ENCODE measurements at places on chromosomes 3 and 15. TPM values are rescaled to one million over a fixed set of nuclear protein-coding genes. Genes with fewer than 3 reads are reported as not detected.

DNA sequence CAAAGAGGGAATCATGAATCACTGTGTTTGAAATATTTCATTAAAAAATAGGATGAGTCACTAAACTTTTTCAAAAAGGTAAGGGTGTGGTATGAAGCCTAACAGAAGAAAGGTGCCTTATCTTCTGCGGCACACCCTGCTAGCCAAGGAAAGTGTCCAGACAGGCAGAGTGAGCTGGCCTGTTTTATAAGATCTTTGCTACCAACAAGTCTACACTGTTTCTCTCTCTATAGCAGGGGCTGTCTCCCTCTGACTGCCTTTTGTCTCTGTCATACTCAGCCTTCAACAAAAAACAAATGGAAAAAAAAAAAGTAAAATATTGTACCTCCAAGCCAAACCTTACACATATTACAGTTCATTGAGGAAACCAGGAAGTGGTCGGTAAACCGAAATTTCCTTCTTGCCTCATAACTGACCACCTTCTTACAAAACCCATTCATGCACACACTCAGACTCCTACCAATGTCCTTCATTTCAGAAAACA is 9.1 kb downstream of the ZDHHC3 start:
- no peak for DNase-seq

- DNase-seq: no peak
Observed at GRCh38 chr3:99877031-99877579, 59.4 kb downstream of the CMSS1 start.

GRCh38 chr3:35641920-35642527 is 2.7 kb downstream of the ARPP21 start:
- no peak for DNase-seq

DNA sequence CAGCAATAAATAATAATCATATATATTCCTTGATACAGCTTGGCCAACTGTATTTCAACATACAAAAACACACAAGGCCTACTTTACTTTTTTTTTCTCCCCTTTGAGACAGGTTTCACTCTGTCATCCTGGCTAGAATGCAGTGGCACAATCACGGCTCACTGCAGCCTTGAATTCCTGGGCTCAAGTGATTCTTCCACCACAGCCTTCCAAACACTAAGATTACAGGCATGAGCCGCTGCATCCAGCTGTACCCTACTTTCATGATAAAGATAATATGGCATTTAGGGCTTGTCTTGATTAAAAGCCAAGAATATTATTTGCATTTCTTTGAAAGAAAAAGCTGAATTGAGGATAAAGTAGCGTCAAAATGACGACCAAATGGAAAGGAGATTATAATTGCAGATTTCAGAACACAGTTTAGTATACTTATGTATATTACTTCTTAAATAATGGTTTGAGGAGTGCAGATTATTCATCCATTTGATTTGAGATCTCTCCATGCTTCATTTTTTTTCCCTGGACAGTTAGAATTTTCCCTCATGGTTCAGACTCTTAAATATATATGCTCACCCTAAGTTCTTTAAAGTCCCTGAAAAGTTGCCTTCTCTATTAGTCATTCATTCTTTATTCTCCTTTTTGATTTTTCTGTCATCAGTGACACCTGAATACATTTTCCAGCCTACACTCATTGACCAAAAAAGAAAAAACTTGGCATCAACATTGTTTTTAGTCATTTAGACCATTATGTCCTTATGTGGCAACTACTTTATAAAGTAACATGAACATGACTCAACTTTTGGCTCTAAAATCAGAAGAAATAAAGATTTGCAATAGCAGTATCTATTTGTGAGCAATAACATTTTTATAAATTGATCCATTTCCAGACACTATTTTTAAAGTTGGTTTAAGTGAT is 48.5 kb upstream of the MLF1 start:
- DNase-seq: no peak

- no peak for DNase-seq
Observed at GRCh38 chr15:61038910-61039309, 190.2 kb downstream of the RORA start.

FOXB1 gene
- not detected for total RNA-seq

DNA sequence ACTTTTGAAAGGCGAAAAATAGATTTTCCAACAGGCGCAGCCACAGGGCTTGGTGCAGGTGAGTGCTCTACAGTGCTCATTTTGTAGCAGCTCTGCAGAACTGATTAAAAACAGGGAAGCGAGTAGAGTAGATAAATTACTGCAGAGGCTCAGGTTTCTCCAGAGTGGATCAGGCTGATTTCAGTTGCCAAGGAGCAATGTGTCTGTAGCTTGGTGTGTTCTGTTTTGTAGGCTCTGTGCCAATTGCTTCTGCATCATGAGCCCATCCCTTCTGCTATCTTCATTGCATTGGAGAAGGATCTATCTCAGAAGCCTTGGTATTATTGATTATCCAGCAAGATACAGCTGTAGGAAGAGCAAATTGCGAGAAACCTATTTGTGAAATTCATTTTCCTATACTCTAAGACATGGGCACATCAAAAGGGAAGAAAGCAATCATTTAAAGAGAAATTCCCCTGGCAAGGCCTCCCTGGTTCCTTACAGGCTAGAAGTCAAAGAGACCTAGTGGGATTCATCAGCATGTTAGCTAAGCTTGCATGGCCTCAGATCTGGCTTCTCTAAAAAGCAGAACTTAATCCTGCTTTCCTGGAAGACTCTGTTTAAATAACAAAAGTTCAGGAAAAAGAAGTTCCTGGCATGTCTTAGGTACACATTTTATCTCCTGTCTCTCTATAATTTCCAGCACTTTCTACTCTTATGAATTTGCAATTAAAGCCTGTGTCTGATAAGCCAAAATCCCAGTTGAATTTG is 432.4 kb upstream of the ATP10A start:
- DNase-seq: no peak

DNA sequence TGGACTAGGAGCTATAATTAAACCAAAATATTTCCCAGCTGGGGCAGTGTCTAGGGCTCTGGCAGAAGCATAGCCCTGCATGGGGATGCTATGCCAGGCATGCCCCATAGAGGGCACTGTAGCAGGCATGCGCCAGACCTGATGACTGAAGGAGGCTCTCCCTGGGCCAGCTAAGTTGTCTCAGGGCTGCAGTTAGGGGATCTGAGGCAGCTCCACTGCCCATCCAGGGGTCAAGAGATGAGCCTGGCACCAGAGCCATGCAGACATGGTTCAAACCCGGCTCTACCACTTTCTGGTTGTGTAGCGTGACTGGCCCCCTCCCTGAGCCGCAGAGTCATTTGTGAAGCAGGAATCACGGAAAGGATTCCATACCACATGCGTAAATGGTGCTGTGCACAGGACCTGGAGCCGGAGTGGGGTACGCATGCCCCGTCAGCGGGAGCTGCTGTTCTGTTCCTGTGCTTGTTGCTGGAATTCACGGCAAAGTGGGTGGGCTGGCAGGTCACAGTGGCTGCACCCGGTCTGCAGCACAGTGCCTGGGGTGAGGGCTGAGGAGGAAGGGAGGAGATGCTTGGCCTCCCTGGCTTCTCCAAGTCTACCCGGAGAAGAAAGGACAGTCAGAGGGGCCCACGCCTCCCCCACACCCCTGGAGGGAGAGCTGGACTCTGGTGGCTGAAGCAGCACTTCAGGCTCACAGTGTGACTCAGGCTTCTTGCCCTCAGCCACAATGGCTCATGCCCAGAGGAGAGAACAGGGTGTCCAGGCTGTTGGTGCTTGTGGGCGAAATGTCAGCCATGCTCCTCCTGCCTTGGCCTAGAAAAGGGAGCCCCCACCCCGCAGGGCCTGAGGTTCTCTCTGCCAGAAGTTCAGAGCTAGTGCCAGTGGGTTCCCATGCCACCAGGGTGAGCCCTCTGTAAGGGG is 43.1 kb downstream of the DNASE1L3 start:
- peak; percentile 73 for DNase-seq

ZNF80 gene
- total RNA-seq: not detected

DNA sequence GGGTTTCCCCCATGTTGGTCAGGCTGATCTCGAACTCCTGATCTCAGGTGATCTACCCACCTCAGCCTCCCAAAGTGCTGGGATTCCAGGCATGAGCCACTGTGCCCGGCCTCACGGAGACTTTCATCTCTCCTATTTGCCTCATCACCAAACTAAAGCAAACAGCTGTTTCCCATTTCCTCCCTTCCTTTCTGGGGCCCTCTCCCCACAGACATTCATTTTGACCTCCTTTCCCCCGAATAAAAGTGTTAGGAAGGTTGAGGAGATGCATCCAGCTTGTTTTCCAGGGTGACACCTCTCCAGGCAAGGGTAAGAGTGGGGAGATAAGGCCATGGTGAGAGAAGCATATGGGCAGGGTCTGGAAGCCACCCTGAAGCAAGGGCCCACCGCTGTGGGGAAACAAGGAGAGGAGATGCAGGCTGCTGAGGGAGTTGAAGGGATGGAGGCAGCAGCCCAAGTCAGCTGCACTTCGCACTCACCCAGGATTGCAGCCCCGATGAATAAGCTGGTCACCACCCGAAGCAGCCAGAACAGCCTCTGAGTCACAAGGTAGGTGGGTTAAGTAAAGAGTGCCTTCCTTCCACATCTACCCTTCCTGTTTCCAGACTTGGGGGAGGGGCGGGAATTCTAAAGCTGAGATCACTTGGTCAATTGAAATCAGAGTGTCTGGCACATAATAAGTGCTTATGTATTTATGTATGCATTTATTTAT is 7.7 kb downstream of the DUOXA2 start:
- DNase-seq: no peak

RETNLB gene
- not detected for total RNA-seq

- no peak for DNase-seq
Observed at GRCh38 chr3:13613343-13614190, 64.6 kb downstream of the FBLN2 start.

DNA sequence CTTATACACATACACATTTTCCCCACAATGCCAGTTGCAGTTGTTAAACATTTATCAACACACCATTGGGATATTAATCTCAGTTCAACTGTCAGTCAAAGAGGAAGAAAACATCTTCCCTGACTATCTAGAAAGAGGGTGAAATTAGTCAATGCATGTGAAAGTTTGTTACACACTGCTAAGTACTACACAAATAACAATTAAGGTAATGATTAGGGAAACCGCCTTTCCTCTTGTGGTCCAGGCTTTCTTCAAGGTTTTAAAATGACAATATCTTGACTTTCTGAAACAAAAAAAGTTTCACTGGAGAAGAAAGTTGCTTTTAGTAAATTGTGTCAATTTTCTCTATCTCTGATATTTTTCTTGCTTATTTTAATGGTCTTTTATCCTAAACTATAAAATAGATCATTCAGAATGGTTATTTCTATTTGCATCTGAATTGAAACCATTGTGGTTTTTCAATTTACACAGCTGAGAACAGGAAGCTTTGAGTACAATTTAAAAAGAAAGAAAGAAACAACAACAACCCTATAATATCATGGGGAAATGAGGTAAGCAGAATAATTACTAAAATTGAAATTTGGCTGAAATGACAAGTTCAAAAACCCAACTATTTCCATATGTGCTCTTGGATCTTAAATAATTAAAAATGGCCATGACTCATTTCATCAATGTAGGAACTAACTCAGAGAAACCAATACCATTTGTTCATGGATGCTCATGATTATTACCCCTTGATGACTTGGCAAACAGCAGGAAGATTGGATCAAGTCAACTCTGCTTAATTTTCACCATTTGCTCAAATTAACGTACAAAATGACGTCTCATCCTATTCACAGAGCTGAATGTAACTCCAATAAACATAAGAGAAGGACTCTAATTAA is 31.7 kb downstream of the GPR149 start:
- DNase-seq: no peak

KLHL40 gene
- 0.11 TPM for total RNA-seq

GRCh38 chr3:16326724-16327349 is 61.8 kb downstream of the OXNAD1 start:
- DNase-seq: no peak

DNA sequence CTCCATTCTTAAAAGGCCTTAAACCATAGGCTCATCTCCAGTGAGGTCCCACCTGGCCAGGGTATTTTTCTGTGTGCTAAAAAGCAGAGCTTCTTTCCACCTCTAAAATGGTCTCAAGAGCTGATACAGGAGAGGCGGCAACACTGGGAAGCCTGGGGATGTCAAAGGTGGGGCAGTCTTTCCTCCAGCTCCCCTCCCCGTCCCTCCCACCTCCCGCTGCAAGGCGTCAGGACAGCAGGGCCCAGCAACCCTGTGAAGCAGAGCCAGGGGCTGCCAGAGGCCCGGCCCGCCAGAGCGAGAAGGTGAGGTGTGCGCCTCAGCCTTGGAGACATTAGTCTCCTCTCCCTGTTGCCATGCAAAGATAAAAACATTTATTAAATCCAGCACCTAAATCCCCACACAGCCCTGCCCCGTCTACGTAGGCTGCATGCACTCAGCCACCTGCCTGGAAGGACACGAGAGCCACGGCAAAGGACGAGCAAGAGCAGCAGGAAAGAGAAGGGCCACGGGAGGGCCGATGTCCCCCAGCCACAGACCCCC is 75.6 kb downstream of the FAM174B start:
- DNase-seq: no peak

CNBP gene
- total RNA-seq: 476 TPM

GRCh38 chr15:101827257-101827656 is 15.3 kb downstream of the OR4F15 start:
- DNase-seq: no peak

DNA sequence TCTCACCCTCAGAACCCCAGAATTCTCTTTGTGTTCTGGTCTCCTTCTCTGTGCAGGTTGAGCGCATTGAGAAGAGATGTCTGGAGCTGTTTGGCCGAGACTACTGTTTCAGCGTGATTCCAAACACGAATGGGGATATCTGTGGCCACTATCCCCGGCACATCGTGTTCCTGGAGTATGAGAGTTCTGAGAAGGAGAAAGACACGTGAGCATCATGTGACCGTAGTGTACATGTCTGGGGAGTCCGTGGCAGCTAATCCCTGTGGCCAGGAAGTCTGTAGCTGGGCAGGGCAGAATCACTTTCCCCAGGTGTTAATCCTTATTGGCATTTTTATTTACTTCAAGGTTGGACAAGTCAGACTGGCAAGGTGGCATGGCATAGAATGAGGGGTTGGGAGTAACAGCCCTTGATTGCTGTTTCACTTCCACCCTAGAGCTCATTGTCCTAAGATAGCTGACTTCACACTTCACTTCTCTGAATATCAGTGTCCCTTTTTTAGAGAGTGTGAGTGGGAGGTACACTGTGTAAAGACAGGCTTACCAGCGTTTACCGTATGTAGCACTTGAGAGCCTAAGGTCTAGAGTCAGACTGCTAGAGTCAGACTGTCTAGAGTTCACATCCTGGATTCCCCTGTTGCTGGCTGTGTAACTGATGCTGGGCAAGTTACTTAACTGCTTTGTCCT is 4.4 kb downstream of the MTMR14 start:
- no peak for DNase-seq

- DNase-seq: no peak
Observed at GRCh38 chr3:151328298-151328995, 902 bp downstream of the P2RY13 start.

RBM15B gene
- total RNA-seq: 9.9 TPM

GRCh38 chr15:92395098-92395635 is 1.5 kb downstream of the ST8SIA2 start:
- DNase-seq: no peak

C2CD4B gene
- total RNA-seq: 1.5 TPM

CFAP44 gene
- 3.2 TPM for total RNA-seq
